Activated T-helper 2 cell treated with anti-CD3 and anti-CD28 coated beads, Interferon-gamma antibody, Interleukin-2, Interleukin-4, amounts not matched to agents 10 μg/mL and 5 μg/mL and 100 μg/mL, durations not matched to agents 14 hours and 24 hours and 36 hours (primary cell): ENCODE measurements at places on chromosomes 4 and X. TPM values are rescaled to one million over a fixed set of nuclear protein-coding genes. Genes with fewer than 3 reads are reported as not detected.

The PCDH7 gene
- not detected in 2 replicates for total RNA-seq

The CT47C1 gene
- total RNA-seq: not detected in 2 replicates

The GAGE1 gene
- not detected in 2 replicates for total RNA-seq

GRCh38 chr4:145840801-145841200, 97.8 kb downstream of the ZNF827 start:
- H3K4me3 ChIP-seq: no peak overlapping the region
- H3K27ac ChIP-seq: no peak overlapping the region
- no peak for DNase-seq

GRCh38 chrX:39508300-39508692, 589.5 kb downstream of the BCOR start:
- H3K27ac ChIP-seq: peak overlapping the region; percentile 17
- no peak for DNase-seq
- H3K4me3 ChIP-seq: no peak overlapping the region
- H3K27me3 ChIP-seq: no peaks in the 10 kb centered on the region
- peaks cover 12% of the 10 kb centered on the region for H3K4me1 ChIP-seq

DNA sequence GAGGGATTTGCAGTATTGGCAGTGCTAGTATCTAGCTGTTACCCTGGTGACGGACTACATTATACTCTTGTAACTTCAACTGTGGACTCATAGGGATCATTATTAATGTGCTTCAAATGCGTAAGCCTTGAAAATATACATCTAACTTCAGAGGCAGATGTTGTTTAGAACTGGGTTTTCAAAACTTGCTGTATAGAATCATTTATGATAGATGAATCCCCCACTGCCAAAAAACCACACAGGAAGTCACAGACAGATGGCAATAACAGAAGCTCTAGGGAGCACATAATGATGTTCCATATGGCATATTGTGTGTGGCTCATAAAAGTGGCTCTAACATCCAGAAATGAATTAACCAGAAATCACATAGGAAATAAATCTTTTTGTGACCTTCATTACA, 62.3 kb upstream of the RELL1 start:
- peaks cover 17% of the 10 kb centered on the region for H3K27me3 ChIP-seq
- H3K27ac ChIP-seq: no peak overlapping the region
- no peaks in the 10 kb centered on the region for H3K36me3 ChIP-seq
- DNase-seq: no peak
- no peak overlapping the region for H3K4me3 ChIP-seq

- no peaks in the 10 kb centered on the region for H3K36me3 ChIP-seq
- no peaks in the 10 kb centered on the region for H3K27me3 ChIP-seq
- H3K27ac ChIP-seq: no peak overlapping the region
- DNase-seq: no peak
- no peak overlapping the region for H3K4me3 ChIP-seq
These were observed 140.9 kb upstream of the HPGD start for GRCh38 chr4:174663216-174663615.

GRCh38 chr4:23894021-23894420, 4.2 kb upstream of the PPARGC1A start:
- no peaks in the 10 kb centered on the region for H3K4me1 ChIP-seq
- no peaks in the 10 kb centered on the region for H3K36me3 ChIP-seq
- no peak for DNase-seq
- no peak overlapping the region for H3K27ac ChIP-seq
- no peak overlapping the region for H3K4me3 ChIP-seq
- peaks cover 4% of the 10 kb centered on the region for H3K27me3 ChIP-seq

DNA sequence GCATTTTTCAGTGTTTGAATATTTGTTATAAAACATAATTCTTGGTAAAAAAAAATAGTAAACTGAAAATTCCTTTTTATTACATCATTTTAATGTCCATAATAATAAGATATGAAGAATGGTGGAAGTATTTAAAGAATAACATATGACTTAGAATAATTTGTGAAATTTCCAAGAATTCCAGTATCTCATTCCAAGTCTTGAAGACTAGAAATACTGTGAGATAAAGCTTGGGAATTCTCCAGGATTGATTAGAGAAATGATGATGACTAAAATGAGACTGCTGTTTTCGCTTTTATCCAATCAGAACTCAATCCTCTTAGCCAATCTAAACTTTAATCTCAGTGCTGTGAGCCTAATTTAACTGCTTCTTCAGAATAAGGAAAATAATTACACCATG, 184.2 kb upstream of the HCCS start:
- no peak for DNase-seq
- H3K4me1 ChIP-seq: no peaks in the 10 kb centered on the region
- no peak overlapping the region for H3K4me3 ChIP-seq
- H3K27ac ChIP-seq: no peak overlapping the region
- H3K36me3 ChIP-seq: no peaks in the 10 kb centered on the region
- no peaks in the 10 kb centered on the region for H3K27me3 ChIP-seq
